EL (cell line): ENCODE measurements at places on chromosomes 2 and 18.

- peak; percentile 42 for DNase-seq
Measured at GRCh38 chr2:96869822-96870625, at the start of gene SEMA4C. TSS of gene SEMA4C (minus strand) at chr2:96870080. CDS start at chr2:96867886, 2,194 bp downstream.

- DNase-seq: no peak
Measured at GRCh38 chr18:75349668-75350511, 77.6 kb downstream of the SMIM21 start.

DNA sequence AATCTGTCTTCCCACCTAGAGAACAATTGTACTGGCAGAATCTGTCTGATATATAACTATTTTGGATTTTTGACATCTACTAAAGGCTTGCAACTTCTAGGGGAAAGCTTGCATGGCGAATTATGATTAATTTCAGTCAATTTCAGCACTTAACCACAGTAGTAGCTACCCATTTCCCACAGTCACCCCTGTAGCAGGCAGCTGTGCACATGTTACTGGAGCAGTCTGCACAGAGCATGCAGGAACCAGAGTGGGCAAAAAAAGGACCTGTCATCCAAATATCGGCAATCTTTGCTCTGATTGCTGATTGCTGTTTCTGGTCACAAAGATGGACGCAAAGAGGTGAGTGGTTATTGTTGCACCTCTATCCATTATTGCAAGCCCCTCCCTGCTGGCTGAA, 473.3 kb downstream of the SPAG16 start:
- DNase-seq: no peak

DNA sequence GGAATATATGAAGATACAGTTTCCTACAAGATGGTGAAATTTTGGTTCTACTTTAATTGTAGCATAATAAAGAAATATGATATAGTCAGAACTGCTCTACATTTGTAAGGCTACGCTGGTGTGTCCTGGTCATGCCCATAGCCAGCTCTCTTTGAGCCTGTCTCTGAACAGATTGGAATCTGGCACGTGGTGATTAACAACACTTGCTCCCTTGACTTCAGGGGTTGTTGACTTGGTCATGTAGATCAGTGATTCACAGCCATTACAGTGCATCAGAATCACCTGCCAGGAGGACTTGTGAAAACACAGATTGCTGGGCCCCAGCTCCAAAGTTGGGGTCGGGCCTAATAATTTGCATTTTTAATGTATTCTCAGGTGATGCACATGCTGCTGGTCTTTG, 80.4 kb downstream of the PTPRM start:
- no peak for DNase-seq

GRCh38 chr18:7946734-7947377, 379.7 kb downstream of the PTPRM start:
- peak; percentile 82 for DNase-seq

DNA sequence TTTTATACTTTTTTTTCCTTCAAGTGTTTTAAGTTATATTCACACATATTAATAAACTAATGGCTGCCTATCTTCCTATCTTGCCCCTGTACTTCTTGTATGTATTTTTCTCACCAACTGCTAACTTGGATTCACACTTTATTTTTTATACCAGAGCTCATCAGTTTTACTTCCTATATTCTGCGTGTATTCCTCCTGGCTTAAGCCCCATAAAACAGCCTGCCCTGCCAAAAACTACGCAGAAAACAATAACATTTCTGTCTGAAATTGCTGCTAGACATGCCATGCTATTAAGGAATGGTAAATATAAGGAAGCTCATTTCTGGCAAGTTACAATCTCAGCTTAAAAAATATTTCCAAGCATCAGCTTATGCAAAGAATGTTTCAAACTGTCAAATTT, 172.3 kb downstream of the UBE2E3 start:
- DNase-seq: no peak

GRCh38 chr2:197268786-197269584, 41.6 kb downstream of the ANKRD44 start:
- DNase-seq: peak; percentile 35

GRCh38 chr2:51697095-51697494, 665.2 kb upstream of the NRXN1 start:
- DNase-seq: no peak

DNA sequence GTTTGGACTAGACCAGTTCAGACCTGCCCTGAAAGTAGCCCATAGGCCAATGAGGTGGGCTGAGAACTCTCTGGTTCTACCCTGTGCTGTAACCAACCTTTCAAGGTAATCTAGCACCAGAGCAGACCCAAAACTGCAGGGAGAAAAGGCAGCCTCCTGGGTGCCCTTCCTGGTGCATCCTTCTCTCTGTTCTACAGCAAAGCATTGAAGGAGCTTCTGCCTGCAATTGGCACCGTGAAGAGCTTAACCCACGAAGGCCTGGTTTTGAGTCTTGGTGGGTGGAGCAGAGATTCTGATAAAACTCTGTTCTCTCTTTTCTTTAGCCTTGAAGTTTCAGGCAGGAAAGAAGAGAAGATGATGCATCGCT, 55.5 kb downstream of the LIPG start:
- DNase-seq: no peak

GRCh38 chr18:54734059-54734458, 94.2 kb upstream of the RAB27B start:
- peak; percentile 86 for DNase-seq

DNA sequence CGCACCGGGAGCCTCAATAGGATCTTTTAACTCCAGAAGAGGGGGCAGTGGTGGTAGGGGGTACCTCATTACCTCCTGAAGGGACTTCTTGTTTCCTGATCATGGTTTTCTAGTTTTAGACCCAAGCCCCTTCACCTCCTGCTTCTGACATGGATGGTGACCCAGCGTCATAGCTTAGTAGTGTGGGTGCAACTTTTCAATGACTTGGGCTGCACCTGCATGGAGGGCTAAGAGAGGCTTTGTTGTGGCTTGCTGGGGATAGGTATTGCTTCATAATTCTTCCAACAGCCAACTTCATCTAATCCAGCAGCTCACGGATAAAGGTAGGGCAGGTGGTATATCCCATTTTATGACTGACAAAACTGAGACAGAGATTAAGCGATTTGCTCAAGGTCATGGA, 3.0 kb downstream of the SLC1A4 start:
- DNase-seq: no peak

DNA sequence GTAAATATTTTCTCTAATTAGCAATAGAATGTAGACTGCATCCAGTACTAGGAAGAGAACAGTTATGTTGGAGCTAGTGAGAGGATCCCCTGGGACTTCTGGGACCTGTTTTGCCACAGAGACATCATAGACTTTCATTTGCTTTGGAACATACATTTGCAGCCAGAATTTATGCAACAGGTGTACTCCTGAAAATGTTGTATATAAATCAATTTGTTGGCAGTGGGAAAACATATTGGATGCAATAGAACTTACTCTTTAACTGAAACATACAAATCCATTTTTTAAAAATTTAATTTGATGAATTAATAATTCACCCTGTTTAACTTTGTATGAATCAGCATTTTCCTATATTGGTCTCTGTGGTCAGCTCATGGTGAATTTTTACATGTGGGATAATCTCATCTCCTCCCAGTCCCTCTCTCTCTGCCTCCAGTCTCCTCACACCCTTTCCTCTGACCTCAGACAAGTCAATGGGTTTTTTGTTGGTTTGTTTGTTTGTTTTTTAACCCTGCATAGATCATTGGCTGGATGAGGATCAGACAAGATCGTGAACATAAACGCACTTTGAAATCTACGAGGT, 263.0 kb downstream of the LPIN1 start:
- no peak for DNase-seq

- no peak for DNase-seq
Measured at GRCh38 chr2:29743516-29743915, 177.9 kb downstream of the ALK start.

DNA sequence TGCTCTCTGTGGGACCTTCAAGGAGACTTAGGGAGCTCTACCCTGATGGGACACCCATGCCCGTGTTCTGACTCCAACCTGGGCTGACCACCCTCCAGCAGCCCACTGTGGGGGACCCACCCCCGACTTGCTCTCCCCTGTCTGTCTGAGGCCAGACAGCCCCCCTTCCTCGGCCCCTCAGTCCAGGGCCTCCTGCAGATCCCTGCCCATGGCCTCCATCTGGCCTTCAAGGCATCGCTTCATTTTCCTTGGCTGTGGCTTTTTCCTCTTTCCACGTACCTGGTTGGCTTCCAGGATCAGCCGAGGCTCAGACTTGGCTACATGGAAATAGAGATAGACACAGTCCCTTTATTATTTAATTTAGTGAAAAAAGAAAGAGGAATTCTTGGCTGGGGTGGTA, 290.0 kb downstream of the CYP26B1 start:
- no peak for DNase-seq

DNA sequence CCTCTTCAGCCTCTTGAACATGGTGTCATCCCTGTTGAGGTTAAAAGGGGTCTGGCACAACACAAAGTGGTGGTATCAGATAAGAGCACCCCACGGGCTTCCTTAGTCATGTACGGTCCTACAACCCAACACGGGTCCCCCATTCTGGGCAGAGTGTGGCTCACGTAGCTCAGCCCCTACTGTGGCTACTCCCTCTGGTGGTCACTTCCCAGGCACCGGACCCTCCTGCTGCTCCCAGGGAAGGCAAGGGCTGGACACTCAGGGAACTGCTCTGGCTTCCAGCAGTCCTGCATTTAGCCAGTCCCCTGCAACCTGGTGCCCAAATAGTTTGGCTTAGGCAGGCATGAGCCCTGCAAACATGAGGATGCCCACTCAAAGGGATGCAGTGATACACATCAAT, 58.6 kb downstream of the GALNT14 start:
- DNase-seq: no peak

- peak; percentile 21 for DNase-seq
Measured at GRCh38 chr2:240640939-240641338, 15.7 kb downstream of the GPR35 start.

GRCh38 chr2:69010437-69011194, 2.4 kb upstream of the ANTXR1 start:
- DNase-seq: peak; percentile 69

DNA sequence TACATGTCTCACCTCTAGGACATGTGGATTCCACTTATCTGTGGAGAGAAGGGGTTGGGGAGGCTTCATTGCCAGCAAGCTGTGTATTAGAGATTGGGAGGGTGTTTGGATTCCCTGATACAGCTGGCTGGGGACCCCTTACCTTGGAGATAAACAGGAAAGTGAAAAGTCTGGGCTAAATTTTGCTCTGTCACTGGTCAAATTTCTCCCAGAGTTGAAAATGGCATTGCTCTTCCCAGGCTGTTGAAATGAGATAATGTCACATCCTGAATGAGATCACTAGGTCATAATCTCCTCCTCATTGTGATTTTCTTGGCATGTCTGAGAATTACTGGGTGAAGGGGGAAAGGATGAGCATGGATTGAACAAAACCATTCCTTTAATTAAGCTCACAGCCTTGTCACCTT, 265.0 kb upstream of the PARD3B start:
- DNase-seq: no peak
